ENCODE measurements at places on chromosomes 7 and 10.

GRCh38 chr7:22445140-22445743, 54.7 kb downstream of the STEAP1B start:
- no peak for DNase-seq

DNA sequence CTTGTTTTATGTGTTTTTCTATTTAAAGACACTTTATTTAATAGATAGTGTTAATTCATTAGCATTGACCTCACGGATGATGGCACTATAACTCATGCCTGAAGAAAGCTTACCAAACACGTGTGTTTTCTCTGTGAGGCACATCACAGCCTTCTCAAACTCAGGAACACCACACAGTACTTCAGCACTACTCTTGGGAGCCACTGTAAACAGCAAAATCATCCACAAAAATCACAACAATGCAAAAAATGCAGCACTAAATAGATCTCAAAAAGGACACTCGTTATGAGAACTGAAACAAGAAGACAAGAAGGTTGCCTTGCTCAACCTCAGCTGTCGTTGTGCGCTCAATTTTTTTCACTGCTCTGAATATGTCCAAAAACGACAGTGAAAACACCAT, 12.0 kb upstream of the PARP12 start:
- DNase-seq: no peak

- DNase-seq: no peak
These were observed 41.1 kb upstream of the STMP1 start for GRCh38 chr7:135620980-135621850.

DNA sequence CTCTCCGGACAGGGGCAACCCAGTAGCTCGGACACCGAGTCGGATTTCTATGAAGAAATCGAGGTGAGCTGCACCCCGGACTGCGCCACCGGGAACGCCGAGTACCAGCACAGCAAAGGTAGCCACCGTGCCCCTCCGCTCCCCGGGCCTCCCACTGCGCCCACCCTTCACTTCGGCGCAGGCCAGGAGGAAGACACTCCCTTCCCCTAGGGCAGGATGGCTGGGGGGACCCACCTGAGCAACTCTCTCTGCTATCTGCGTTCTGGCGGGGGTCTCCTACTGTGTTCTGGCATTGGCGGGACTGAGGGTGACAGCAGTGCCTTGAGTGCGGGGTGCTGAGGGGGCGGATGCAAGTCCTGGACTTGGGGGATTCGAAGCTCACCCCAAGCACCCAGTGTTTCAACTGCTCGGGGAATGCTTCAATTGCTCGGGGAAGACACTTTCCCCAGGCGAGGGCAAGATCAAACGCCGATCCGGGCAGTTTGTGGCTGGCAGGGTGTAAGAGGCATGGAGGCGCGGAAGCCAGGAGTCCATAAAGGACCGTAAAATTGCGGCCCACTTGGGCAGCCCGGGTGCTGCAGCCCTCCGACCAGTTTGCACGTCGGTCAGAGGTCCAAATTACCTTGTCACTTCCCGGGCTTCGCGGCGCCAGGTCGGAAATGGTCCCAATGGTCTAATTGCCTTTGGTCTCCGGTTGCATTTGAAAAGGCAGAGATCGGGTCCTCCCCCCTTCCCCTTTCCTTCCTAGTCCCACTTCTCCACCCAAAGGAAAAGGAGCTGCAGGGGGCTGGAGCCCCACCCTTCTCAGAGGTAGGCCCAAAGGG, 950 bp downstream of the EVX1 start:
- DNase-seq: no peak

DNA sequence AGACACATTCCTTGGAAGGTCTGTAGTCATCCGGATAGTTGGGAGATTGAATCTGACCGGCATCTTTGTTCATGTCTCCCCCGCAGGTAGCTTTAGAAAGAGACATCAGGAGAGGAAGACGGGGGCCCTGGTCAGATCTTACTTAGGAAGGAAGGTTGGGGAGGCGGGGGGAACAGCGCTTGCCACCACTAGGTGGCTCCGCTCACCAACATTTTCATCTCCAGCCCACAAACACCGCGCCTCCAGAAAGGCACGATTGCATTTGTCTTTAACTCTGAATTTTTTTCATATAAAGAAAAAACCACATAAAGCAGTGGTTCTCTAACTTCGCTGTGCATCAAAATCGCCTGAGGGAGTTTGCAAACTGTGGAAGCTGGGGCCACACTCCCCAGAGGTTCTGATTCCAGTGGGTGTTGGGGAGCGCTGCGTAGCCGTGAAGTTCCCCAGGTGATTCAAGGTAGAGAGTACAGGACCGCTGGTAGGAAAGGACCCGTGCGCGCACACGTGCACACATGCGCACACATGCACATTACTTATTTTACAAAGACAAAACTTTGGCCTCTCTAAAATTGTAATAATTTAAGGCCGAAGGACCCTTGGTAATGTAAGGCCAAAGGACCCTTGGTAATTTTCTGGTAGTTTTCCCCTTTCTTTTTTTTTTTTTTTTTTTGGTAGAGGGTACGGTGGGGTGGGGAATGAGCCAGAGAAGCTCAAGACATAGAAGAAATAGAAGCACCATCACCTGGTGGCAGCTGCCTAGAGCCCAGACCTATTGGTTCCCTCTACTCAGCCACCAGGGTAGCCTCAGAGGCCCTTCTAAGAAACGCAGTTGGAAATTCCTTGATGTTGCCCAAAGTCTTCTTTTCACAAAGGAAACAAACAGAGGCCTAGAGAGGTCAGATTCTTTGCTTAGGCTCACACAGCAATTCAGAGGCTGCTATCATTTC, 37.4 kb upstream of the OPALIN start:
- peak; percentile 30 for DNase-seq

DNA sequence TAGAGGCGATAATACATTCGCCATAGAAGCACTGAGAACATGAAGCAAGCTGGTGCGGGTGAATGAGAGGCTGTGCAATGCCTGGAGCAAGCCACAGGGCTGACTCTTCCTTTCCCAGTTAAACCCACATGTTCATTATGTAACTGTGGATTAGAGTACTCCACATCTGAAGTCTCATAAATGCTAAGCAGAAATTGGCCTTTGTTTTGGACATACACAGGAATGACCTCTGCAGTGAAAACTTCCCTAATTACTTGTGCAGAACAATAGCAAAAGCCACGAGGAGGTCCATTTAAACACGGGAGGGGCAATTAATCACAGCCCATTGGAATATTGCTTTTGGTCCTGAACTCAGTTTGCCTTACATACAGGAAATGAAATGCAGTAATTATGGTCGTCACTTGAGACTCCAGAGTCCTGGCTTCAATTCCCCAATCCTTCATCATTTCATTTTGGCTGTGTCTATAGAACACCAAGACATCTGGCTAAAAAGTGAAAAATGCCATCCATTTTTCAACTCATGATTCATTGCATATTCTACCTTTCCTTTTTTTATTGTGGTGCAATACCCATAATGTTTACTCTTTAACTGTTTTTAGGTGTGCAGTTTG, 78.7 kb upstream of the CXCL12 start:
- no peak for DNase-seq

- DNase-seq: no peak
These were observed 2.6 kb upstream of the ZRANB1 start for GRCh38 chr10:124939290-124939689.

GRCh38 chr10:34526758-34527730, 288.1 kb downstream of the PARD3 start:
- DNase-seq: no peak

GRCh38 chr10:59880971-59881510, 25.3 kb downstream of the CCDC6 start:
- DNase-seq: peak; percentile 79

DNA sequence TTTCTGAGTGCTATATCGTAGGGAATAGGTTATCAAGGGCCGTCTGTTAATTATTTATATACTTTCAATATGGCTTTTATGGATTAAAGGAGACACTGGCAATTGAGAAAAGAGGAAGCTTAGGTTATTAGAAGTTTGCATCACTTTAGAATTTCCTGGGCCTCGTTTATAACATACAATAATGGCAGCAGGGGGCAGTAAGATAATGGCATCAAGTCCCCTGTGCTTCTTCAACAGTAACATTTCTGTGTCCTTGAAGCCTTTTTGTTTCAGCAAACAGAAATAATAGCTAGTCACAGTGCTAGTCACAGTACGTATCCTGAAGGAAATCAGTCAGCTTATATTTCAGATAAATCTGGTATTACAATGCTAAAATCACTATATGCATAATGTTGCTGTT, 41.9 kb downstream of the SPAM1 start:
- DNase-seq: no peak

DNA sequence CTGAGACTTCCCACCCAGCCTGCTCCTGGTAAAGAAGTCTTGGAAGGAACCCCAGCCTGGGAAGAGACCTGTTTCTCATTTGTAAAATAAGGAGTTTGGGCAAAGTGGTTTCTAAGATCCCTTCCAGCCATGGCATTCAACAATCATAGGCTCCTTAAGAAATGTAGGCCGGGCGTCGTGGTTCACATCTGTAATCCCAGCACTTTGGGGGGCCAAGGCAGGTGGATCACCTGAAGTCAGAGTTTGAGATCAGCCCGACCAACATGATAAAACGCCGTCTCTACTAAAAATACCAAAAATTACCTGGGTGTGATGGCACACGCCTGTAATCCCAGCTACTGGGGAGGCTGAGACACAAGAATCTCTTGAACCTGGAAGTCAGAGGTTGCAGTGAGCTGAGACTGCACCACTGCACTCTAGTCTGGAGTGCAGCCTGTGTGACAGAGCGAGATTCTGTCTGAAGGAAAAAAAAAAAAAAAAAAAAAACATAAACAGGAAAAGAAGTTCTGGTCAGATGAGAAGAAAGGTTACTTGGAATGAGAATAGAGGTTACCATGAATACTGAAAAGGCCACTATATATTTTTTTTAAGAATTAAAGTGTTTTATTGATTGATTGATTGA, 15.9 kb downstream of the DLG5 start:
- no peak for DNase-seq

DNA sequence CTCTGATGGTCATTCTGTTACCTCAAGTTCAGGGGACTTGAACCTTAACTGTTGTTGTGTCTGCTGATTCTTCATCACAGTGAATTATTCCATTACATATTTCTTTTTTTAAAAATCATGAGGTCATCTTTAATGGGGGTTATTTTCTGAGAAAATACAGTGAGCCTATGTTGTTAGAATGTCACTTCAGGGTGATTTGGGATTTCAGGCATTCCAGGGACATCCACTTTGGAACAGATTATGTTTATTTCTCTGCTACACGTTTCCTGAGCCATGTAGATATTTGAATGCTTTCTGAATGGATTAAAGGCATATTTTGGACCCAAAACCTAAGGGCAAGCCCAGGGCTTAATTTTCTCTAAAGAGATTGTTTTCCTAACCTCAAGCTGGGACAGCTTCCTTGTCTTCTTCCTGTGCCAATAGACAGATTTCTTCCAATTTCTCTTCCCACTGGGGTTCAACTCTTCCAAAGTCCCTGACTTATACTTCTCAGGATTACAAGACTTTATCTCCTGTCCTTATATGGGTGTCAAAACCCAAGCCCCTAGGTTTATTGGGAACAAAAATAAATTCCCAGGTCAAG, 271.7 kb downstream of the ARHGAP12 start:
- no peak for DNase-seq

- no peak for DNase-seq
These were observed 387.0 kb downstream of the SDK1 start for GRCh38 chr7:3688071-3688470.

DNA sequence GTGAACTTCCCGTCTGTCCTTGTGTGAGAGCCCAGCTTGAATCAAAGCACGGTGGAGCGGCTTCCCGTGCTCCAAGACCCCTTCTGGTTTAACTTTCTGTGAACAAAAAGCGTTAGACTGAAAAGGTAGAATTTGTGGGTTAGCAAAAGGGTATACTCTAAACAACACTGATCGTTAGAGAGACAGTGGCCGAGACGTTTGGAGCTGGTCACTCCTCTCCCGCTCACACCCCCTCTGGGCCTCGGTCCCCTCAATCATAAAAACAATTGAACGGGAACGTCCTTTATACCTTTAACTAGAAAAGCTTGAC, 502 bp downstream of the PRKRIP1 start:
- no peak for DNase-seq

DNA sequence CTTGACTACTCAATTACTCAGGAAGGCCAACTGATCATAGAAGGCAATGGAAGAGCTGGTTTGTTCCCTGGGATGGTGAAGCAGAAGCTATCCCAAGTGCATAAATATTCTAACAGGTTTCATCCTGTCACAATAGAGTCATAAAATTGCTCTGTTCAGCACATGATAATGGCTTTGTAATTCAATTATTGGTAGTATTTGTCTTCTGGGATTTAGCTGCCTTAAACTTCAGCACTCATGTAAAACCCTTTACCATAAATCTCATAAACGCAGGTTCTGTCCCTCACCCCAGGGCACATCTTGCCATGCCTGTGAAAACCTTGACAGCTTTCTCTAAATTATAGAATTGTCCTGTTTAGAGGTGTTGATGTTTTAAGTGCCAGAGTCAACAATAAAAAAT, 417.6 kb downstream of the SORCS1 start:
- no peak for DNase-seq

DNA sequence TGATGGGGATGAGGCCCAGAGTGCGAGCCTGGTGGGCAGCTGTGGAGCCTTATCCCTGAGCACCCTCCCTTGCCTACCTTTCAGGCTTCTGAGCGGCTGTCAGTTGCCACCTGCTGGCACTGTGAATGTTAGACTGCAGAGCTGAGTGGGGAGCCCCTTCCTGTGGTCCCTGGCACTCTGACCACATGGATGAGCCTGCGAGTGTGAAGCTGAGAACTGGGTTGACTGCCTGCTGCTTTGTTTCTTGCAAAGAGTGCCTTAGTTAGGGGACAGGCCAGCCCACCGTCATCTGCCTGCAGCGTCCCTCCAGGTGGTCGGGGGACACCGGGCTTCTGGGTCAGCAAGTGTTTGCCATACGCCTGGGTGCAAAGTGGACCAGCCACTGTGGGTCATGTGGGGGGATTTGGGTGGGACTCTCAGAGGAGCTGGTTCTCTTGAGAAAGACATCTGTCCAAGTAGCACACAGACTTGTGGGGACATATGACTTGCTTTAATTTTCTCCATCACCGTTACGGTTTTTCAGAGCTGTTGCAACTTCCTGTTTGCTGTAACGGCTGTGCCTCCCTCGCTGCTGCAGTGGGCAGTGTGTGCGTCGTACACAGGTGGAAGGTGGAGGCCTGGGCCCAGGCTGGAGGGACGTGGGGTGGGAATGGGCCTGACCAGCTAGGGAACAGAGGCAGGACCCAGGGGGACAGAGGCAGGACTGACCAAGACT, 13.7 kb downstream of the INPP5A start:
- no peak for DNase-seq

DNA sequence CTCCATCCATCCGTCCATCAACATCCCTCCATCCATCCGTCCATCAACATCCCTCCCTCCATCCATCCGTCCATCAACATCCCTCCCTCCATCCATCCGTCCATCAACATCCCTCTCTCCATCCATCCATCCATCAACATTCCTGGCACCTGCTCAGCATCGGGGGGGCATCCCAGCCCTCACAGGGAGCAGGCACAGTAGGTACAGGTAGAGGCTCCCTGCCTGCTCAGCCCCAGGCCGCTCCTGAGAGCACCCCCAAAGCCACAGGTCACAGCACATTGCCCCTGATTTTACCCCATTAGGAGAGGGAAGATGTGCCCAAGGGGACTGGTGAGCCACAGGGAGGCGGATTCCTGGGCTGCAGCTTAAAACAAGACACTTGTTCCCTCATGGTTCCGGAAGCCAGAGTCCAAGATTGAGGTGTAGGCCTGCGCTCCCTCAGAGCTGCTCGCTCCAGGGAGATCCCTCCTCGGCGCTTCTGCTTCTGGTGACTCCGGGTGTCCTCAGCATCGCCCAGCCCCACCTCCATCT, 21.1 kb upstream of the CFAP46 start:
- no peak for DNase-seq

GRCh38 chr7:140646931-140647647, 6.5 kb upstream of the DENND2A start:
- no peak for DNase-seq

All from stimulated activated CD8-positive, alpha-beta memory T cell treated with anti-CD3 and anti-CD28 coated beads, Interleukin-15, amount 100 ng/mL, for 48 hours (primary cell).